ENCODE measurements at places on chromosomes 13 and 19.

- no peak for DNase-seq
Observed at GRCh38 chr19:29673451-29674371, 8.4 kb downstream of the PLEKHF1 start.

DNA sequence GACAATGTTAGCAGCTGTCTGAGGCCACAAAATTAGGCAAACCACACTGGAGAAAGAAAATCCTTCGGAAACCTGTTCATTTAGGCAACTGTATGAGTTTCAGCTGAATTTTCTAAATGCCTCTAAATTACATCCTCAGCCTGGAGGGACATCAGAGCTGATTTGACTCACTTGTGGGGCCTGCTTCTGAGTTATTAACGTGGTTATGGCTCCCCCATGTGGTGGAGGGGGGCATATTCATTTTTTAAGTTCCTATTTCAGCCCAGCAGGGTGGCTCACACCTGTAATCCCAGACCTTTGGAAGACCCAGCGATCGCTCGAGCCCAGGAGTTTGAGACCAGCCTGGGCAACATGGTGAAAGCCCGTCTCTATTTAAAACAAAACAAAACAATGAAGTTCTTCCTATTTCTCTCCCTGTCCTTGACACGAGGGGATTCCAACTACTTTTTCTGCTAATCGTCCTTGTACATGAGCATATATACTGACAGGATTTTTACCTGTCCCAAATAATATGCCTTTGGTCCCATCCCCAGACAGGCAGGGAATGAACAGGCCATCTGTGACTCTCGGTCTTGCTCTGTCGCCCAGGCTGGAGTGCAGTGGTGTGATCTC is 31.5 kb upstream of the HIF3A start:
- DNase-seq = peak; percentile 68

- DNase-seq = no peak
Observed at GRCh38 chr13:43537124-43537523, 249.6 kb downstream of the ENOX1 start.

GRCh38 chr19:49371184-49371583 is 7.5 kb downstream of the DKKL1 start:
- no peak for DNase-seq

- DNase-seq = no peak
Observed at GRCh38 chr13:96817336-96817941, 176.8 kb downstream of the OXGR1 start.

- DNase-seq = no peak
Observed at GRCh38 chr13:38577048-38577447, 109.8 kb upstream of the FREM2 start.

GRCh38 chr13:23500849-23501248 is 67.3 kb upstream of the SACS start:
- no peak for DNase-seq

DNA sequence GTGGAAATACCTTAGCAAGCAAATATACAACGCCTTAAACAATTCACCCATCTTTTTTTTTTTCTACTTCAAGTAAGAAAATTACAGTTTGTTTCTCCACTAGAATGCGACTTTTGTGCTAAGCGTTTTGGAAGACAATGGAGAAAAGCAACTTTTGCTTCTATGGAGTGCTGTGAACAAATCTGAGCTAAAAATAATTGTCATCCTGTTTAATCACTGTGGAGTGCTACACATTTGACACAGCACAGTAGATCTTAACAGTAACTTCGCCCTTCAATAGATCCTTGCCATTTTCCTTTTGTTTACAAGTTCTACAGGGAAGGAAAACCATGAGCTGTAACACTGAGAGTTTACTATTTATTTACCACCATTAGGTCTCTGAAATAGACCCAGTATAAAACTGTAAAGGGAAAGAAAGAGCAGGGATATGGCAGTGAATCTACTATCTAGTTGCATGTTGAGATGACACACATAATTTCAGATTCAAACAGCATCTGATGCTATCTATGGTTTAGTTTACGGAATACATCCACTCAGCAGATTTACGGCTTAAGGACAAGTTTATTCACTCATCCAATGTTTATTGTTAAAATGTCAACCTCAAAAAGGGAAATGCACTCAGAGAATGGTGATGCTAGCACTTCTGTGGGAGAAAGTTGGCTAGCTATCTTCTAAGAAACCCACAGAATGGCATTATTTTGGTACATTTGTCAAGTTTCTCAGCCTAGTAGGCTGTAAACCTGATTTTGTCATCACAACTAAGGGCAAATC is 175.3 kb downstream of the VWA8 start:
- no peak for DNase-seq

- DNase-seq = no peak
Observed at GRCh38 chr13:30292325-30292724, 15.0 kb downstream of the KATNAL1 start.

DNA sequence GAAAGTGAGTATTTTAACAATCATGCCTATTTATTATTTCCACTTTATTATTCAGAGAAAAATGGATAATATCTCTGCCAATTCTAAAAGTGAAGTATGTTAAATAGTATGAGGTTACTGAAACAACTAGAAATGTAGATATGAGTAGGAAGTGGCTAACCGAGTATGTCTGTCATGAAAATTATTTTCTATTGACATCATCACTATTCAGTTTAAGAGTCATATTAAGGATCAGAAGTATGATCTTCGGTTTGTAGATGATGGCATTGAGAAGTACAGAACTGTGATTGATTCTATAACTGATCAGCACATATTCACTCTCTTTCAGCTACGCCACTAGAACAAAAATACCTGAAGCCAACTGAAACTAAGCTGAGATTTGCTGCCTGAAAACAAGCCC is 146.4 kb upstream of the SLITRK5 start:
- DNase-seq = no peak

DNA sequence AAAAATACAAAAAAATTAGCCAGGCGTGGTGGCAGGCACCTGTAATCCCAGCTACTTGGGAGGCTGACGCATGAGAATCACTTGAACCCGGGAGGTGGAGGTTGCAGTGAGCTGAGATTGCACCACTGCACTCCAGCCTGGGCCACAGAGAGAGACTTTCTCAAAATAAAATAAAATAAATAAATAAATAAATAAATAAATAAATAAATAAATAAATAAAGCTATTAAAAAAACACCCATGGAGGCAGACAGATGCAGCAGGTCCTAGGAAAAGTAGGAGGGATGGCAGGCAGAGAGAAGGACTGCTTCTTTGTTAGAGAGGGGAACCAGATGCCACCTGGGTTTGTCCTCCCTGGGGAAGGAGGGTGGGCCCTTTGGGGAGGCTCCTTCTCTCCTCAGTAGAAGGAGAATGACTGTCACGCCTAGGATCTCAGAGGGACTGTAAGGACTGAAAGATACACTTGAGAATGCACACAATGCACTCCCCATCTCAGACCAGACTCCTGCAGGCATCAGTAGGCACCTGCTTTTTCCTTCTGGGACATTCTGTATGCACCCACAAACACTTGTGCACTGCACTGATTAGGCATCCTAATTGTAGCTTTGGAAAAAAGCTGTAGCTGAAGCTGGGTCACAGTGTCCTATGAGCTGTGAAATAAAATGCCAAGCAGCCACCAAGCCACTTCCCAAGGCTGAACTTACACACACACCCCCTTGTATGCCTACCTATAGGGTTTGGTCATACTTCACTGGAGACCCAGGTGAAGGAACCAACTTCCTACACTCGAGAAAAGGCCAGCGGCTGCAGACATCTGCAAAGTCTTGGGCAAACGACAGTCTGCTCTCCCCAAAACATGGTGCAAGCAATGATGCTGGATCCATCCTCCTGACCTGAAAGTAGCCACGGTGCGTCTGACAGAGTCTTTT is 18.9 kb upstream of the SLC35E1 start:
- DNase-seq = no peak

DNA sequence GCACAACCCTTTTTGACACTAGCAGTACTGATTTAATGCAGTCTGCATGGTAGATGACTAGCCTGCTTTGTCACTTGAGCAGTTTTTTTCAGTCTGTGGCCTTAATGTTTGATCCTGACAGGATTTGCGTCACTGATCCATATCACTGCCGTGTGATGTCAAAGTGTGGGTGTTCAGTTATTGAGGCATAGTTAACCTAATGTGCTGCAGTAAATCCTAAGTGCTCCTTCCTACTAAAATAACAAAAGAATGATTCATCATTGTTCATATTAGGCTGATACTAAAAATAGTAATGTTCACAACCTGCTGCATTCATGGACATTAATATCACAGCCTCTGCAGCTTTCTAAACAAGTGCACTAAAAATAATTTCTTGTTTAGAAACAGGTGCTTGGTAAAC is 121.9 kb upstream of the MLNR start:
- DNase-seq = no peak

DNA sequence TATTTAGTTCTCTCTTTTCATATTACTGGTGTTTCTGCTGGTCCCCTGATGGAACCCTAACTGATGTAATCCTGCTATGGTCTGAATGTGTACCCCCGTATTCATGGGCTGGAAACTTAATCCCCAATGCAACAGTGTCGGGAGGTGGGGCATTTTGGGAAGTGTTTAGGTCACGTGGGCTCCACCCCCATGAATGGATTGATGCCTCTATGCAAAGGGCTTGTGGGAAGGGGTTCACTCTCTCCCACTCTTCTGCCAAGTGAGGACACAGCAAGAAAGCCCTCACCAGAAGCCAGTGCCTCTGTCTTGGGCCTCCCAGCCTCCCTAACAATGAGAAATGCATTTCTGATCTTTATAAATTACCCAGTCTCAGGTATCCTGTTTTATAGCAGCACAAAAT is 21.2 kb upstream of the UBAC2 start:
- DNase-seq = no peak

GRCh38 chr13:32391101-32391619 is 36.8 kb downstream of the N4BP2L1 start:
- DNase-seq = no peak

DNA sequence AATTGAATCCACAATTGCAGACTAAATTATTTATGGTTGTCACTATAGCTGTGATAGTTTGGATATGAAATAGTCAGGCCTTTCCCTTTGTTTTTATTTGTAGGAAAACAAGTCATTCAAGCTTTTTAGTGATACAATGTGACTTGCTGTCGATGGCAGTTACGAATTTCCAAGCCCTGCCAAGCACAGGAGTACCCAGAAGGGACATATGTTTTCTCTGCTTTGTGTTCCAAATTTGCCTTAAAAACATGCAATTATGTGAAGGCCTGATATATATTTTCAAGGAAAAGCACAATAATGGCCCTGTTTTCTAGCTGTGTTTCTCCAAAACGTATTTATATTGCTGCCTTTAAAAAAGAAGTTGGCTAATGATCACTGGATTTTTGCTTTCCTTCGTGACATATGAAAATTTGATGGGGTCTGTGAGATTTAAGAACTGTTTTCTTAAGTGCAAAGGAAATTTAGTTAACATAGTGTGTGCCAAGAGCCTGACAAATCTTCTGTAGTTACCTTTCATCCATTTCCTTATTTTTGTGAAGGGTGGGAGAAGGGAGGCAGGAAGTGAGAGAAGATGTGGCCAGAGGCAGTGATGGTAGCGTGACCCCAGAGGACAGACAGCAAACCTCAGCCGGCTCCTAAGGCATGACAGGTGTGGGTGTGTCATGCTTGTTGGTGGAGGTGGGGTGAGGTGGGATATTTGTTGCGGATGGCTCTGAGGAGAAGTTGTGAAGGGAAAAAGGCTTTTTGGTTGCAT is 79.6 kb downstream of the TEX26 start:
- no peak for DNase-seq

DNA sequence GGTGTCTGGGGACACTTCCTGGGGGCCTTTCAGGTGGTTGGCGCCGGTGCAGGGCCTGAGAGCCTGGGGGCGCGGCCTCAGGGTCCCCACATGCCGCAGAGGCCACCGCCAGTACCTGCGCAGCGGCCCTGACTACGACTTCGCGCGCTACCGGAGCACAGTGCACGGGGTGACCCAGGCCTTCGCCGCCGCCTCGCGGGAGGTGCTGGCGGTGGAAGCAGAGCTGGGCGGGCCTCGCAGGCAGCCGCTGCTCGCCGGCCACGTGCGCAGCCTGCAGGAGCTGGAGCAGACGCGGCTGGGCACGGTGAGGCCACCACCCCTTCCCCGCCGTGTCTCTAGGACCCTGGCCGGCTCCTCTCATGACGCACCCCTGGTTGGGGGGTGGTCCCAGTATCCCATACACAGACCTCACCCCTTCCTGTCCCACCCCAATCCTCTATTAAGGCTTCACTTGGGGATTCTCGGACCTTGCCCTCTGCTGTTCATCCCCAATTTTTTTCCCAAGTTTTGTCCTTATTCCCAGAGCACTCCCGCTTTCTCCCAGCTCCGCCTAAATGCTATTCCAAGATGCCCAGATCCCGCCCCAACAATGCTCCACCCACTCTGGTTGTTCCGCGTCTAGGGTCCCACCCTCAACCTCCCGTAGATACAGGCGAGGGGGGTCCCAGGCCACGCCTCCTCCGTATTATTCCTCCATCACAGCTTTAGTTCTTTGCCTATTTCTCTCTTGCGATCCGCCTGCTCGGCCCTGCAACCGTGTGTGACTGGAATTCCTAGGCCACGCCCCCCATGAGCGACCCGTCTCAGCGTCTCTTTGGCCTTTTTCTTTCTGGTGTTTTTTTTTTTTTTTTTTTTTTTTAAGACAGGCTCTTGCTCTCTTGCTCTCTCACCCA is 1.0 kb downstream of the REX1BD start:
- peak; percentile 77 for DNase-seq

DNA sequence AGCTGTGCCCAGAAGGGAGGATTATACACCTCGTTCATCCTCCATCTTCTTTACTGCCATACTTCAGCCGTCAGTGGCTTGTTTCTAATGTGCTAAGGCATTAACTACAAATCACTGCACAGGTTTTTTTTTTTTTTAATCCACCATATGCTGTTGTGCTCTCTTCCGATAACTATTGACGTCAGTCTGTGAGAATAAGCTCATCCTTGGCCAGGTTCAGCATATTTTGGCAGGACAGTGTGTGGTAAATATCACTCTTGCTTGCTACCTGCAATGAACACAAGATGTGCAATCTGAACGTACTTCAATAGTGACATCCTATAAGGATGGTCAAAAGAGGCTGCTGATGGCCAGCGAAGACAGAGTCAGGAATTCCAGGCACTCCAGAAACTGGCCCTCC is 2030.7 kb upstream of the PCDH20 start:
- no peak for DNase-seq

GRCh38 chr19:329876-330275 is 14.7 kb downstream of the MIER2 start:
- DNase-seq = no peak

DNA sequence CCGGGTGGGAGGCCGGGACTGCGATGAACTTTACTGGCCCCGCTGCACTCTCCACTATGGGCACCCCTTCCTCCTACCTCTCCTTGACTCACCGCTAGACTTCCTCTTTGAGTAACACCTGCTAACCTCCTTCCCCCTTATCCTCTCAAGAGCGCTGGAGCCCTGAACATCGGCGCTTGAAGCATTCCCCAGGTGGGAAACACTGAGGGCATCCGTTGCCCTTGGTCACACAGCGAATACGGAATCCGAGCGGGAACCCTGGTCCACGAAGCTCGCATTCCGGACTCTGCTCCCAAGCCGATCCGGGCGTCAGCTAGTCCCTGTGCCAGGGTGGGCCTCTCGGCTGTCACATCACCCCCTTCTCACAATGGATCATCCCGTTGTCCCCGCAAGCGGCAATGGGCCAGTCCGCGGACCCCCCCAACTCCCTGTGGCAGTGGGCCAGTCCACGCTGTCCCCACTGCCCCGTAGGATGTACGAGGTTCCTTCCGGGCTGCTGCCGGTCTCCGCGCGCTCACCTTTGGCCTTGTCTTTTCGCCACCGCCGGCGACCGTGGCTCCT is 4.2 kb downstream of the LIPE start:
- DNase-seq = peak; percentile 62

All from stimulated activated CD4-positive, alpha-beta T cell treated with anti-CD3 and anti-CD28 coated beads, Interleukin-1b, Interleukin-23, amount 100 ng/mL, for 48 hours (primary cell).